ENCODE measurements at places on chromosomes 3 and 15.

- peaks cover 2% of the 10 kb centered on the region for H3K36me3 ChIP-seq
- DNase-seq = no peak
- no peaks in the 10 kb centered on the region for H3K4me1 ChIP-seq
- no peak overlapping the region for H3K4me3 ChIP-seq
Observed at GRCh38 chr15:52233405-52233804, 42.2 kb upstream of the GNB5 start.

- no peak for DNase-seq
- H3K4me3 ChIP-seq = no peak overlapping the region
- peaks cover 18% of the 10 kb centered on the region for H3K4me1 ChIP-seq
- no peaks in the 10 kb centered on the region for H3K27me3 ChIP-seq
- H3K27ac ChIP-seq = peak overlapping the region; percentile 35
Observed at GRCh38 chr3:160808838-160809237, 52.8 kb downstream of the PPM1L start.

DNA sequence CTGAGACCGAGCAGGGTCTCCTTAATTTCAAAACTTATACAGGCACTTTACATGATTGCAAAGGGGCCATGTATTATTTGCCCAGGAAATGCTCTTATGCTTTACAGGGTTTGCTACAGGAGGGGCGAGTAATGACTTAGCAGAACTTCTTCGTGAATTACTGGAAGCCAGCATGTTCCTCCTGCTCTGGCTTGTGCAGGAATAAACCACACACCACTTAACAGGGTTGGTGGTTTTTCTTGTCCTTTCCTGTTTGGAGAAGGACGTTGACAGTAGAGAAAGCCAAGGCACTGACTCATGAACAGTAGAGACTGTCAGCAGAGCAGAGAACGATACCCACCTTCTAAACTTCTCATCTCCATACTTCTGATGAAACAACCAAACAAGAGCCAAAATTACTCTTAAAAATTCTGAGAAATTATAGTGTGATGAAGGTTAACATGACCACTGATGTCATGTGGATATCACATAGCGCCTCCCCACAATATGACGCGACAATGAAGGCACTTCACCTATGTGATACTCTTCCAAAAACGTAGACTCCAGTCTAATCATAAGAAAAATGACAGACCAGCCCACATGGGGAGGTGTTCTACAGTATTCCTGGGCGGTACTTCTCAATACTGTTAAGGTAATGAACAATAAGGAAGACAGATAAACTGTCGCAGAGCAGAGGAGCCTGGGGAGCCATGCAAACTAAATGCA, 24.7 kb upstream of the MCTP2 start:
- no peak overlapping the region for H3K4me3 ChIP-seq
- DNase-seq = no peak
- H3K36me3 ChIP-seq = no peaks in the 10 kb centered on the region

- no peak overlapping the region for H3K4me3 ChIP-seq
- H3K27ac ChIP-seq = no peak overlapping the region
- no peaks in the 10 kb centered on the region for H3K27me3 ChIP-seq
- DNase-seq = no peak
- peaks cover under 1% of the 10 kb centered on the region for H3K4me1 ChIP-seq
Observed at GRCh38 chr15:91517491-91518200, 335.9 kb upstream of the SLCO3A1 start.

- H3K27ac ChIP-seq = no peak overlapping the region
- no peak overlapping the region for H3K4me3 ChIP-seq
- H3K27me3 ChIP-seq = no peaks in the 10 kb centered on the region
- H3K4me1 ChIP-seq = no peaks in the 10 kb centered on the region
- DNase-seq = no peak
- no peaks in the 10 kb centered on the region for H3K36me3 ChIP-seq
Observed at GRCh38 chr3:84980011-84980410, 21.2 kb downstream of the CADM2 start.

- H3K27ac ChIP-seq = no peak overlapping the region
- H3K27me3 ChIP-seq = no peaks in the 10 kb centered on the region
- H3K36me3 ChIP-seq = no peaks in the 10 kb centered on the region
- DNase-seq = no peak
- no peak overlapping the region for H3K4me3 ChIP-seq
- H3K4me1 ChIP-seq = no peaks in the 10 kb centered on the region
Observed at GRCh38 chr3:170564664-170565063, 21.2 kb downstream of the SLC7A14 start.

DNA sequence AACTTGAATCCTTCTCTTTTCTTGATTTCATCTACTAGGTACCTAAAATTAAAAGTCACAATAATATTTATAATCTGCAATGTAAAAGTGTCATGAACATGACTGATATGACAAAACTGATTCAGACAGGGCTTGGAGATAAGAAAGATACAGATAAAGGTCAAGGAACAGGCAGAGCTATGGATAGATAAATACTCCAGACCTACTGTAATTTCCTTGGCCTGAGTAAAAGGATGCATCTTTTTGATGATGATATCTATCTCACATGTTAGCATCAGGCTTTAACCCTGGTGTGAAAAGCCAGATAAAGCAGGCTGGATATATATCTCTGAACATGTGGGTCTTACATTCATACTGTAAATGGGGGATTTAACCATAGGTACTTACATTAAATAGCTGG, 108.1 kb downstream of the GADL1 start:
- no peak overlapping the region for H3K27ac ChIP-seq
- no peaks in the 10 kb centered on the region for H3K4me1 ChIP-seq

Measured in liver (tissue), 10 donors.